ENCODE measurements at places on chromosomes 7 and 10. TPM values are rescaled to one million over a fixed set of nuclear protein-coding genes. Genes with fewer than 3 reads are reported as not detected.

TRIM74 gene
- total RNA-seq: not detected

TFEC gene
- total RNA-seq: 0.80 TPM

PHYHIPL gene
- 0.15 TPM for total RNA-seq

PTPRE gene
- total RNA-seq: 9.9 TPM

RNF32 gene
- 1.3 TPM for total RNA-seq

DYNC1I1 gene
- total RNA-seq: 0.52 TPM

LIPM gene
- total RNA-seq: not detected

PSMG3 gene
- total RNA-seq: 12.2 TPM

ZNF783 gene
- 8.0 TPM for total RNA-seq

LDB3 gene
- not detected for total RNA-seq

SCIN gene
- total RNA-seq: 113 TPM

GDF2 gene
- total RNA-seq: not detected

NPSR1 gene
- total RNA-seq: not detected

ASAH2 gene
- total RNA-seq: 0.17 TPM

PYROXD2 gene
- 4.6 TPM for total RNA-seq

GBX1 gene
- not detected for total RNA-seq

AKR1D1 gene
- total RNA-seq: not detected

BICC1 gene
- 609 TPM for total RNA-seq

RET gene
- total RNA-seq: 0.45 TPM

TBX20 gene
- total RNA-seq: 0.15 TPM

TES gene
- total RNA-seq: 315 TPM

THNSL1 gene
- 11.4 TPM for total RNA-seq

HUS1 gene
- 9.0 TPM for total RNA-seq

SFTPA1 gene
- not detected for total RNA-seq

TSPAN33 gene
- 22.7 TPM for total RNA-seq

PRSS37 gene
- not detected for total RNA-seq

LIPN gene
- not detected for total RNA-seq

TAS2R60 gene
- total RNA-seq: not detected

TYW1 gene
- 15.6 TPM for total RNA-seq

LMOD2 gene
- total RNA-seq: not detected

SEMA4G gene
- 7.0 TPM for total RNA-seq

PUS7 gene
- total RNA-seq: 23.5 TPM

MORN4 gene
- 1.7 TPM for total RNA-seq

FHIP2A gene
- 14.6 TPM for total RNA-seq

FAM180A gene
- not detected for total RNA-seq

SFRP4 gene
- total RNA-seq: 2.4 TPM

TFR2 gene
- total RNA-seq: 1.0 TPM

GRID2IP gene
- total RNA-seq: 0.69 TPM

ZNF33A gene
- 20.0 TPM for total RNA-seq

RPEL1 gene
- total RNA-seq: 0.25 TPM

SPDYE18 gene
- total RNA-seq: not detected

COL13A1 gene
- total RNA-seq: 0.35 TPM

WAPL gene
- total RNA-seq: 53.1 TPM

LGI1 gene
- not detected for total RNA-seq

FFAR4 gene
- total RNA-seq: not detected
